ENCODE measurements at places on chromosomes 4 and X. TPM values are rescaled to one million over a fixed set of nuclear protein-coding genes. Genes with fewer than 3 reads are reported as not detected.

CCKAR gene
- not detected for total RNA-seq

ASMT gene
- total RNA-seq: not detected

HELT gene
- not detected for total RNA-seq

PASD1 gene
- total RNA-seq: not detected

XAGE1B gene
- not detected for total RNA-seq

PDLIM3 gene
- 12.6 TPM for total RNA-seq

CXCL1 gene
- 54.5 TPM for total RNA-seq

HAND2 gene
- total RNA-seq: 15.3 TPM

CCDC110 gene
- 0.98 TPM for total RNA-seq

TKTL2 gene
- total RNA-seq: not detected

JADE3 gene
- 3.1 TPM for total RNA-seq

TLL1 gene
- 0.31 TPM for total RNA-seq

USP17L29 gene
- total RNA-seq: not detected

FOXR2 gene
- not detected for total RNA-seq

F11 gene
- not detected for total RNA-seq

HHIP gene
- 0.81 TPM for total RNA-seq

PNMA3 gene
- not detected for total RNA-seq

TTC29 gene
- not detected for total RNA-seq

GYPE gene
- total RNA-seq: 0.50 TPM

ZMAT1 gene
- 0.12 TPM for total RNA-seq

PNCK gene
- 0.25 TPM for total RNA-seq

COPS4 gene
- total RNA-seq: 33.9 TPM

CD99L2 gene
- total RNA-seq: 63.2 TPM

SOWAHD gene
- 0.20 TPM for total RNA-seq

TLR3 gene
- total RNA-seq: 8.4 TPM

IL2 gene
- not detected for total RNA-seq

F8A1 gene
- 18.8 TPM for total RNA-seq

AFP gene
- 0.29 TPM for total RNA-seq

SLC25A4 gene
- 7.7 TPM for total RNA-seq

PCDH10 gene
- 0.05 TPM for total RNA-seq

CTAG2 gene
- not detected for total RNA-seq

TAF7L gene
- total RNA-seq: 0.05 TPM

SPANXC gene
- not detected for total RNA-seq

F9 gene
- total RNA-seq: not detected

PLXNB3 gene
- total RNA-seq: 0.94 TPM

ZFYVE28 gene
- 4.8 TPM for total RNA-seq

FDCSP gene
- total RNA-seq: not detected

DCAF4L1 gene
- total RNA-seq: 0.06 TPM

Measured in cardiac ventricle fibroblast (primary cell).